ENCODE measurements at places on chromosomes 3 and 15.

DNA sequence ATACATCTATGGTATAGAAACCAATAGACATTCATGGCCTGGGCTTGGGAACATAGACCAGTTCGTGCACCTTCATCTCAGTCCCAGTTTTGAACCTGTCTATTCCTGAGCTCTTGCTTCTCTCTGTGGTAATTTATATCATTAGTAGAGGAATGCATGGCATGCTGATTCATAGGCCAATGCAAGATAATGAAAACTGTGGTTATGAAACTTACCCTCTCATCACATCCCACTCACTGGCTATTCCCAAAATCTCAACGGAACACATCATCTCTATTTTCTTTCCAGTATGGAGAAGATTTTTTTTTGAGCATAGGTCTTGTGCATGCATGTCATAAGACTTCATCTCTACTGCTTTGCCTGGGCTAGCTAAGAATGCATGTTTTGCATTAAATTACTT is 18.7 kb upstream of the P2RY12 start:
- no peak for DNase-seq

GRCh38 chr3:135853981-135854380 is 111.5 kb upstream of the PPP2R3A start:
- DNase-seq = no peak

GRCh38 chr3:55159016-55159415 is 231.2 kb upstream of the LRTM1 start:
- DNase-seq = no peak

- DNase-seq = no peak
Observed at GRCh38 chr3:38487323-38487722, 8.8 kb upstream of the EXOG start.

- no peak for DNase-seq
Observed at GRCh38 chr3:177438596-177439220, 241.4 kb upstream of the TBL1XR1 start.

DNA sequence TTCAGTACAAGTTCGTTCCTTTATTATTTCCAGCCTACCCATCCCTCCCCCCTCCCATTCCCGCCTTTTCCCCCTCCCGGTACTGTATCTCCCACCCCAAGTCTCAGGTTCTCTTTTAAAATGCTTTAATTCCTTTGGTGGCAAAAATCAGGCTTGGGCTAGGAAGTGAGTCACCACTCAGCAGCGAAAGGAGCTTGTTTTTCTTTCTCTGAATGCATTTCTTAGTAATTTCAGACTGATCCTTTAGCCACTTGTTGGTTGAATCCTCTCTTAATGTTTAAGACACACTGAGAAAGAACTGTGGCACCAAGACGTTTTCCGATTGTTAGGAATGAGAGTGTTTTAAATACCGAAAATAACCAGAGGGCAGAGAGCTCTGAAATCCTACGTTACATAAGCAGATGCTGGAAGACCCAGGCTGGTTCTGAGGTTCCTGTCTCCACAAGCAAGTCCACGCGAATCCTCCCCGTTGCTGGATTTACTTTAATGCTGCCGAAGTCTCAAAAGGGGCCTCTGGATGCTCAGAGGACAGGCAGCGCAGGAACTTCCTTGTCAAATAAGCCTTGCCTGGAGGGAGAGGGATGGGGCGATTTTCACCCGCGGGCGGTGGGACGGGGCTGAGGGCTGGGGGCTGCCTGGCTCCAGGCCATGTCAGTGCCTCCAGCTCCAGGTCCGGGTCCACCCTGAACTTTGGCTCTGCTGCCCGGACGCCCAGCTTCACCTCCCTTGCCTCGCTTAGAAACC is 854 bp upstream of the COL8A1 start:
- no peak for DNase-seq

GRCh38 chr3:35664460-35664919 is 25.2 kb downstream of the ARPP21 start:
- DNase-seq = peak; percentile 39

DNA sequence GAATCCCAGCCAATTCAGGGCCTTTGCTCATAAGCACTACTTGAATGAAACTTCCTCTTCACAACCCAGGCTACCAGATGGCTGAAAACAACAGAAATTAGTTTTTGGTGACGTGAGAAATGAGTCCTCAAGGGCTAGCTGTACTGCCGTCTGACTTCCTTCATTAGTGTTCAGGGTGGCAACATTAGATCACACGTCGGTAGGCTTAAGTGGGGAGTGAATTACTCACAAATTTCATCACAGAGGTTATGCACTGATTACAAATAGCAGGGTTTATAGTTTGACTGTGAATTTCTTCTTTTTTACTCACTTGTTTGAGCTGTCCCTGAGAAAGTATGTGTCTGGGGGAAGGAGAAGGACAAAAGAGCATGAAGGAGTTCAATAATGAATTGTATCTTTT is 397.2 kb downstream of the GAP43 start:
- DNase-seq = no peak

DNA sequence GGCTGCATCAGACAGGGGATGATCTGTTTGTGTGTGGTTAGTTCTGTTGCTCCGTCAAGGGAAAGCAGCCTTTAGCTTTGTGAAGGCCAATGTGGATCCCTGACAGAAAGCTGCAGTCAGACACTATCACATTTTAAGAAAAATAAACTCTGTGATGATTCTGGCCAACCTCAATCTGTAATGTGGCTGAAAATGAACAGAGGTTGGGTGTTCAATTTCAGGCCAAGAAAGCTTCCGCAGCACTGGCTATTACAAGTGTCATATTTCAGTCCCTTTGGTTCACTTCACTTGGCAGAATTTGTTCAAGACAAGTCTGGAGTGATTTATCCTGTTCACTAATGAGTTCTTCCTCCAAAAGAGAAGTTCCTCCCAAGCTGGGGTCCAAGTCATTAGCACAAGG is 571.8 kb upstream of the IL12A start:
- DNase-seq = no peak

- DNase-seq = no peak
Observed at GRCh38 chr15:65275104-65275727, 11.5 kb downstream of the PARP16 start.

DNA sequence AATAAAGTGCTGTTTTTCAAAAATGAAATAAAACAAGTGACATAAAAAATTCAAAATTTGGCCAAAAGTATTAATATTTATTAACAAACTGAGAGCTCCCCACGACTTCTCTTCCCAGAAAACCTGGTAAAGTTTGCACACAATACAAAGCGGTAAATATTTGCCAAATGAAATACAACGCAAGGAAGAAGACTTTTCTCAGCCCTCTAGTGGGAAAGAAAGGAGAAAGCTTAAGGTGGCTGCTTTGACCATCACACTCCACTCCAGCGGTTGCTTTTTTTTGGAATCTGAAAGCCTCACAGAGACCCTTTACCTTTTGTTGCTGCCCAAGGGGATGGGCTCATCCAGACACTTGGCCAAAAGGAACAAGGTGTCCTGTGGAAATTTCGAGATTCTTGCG is 1.1 kb upstream of the GK5 start:
- DNase-seq = no peak

DNA sequence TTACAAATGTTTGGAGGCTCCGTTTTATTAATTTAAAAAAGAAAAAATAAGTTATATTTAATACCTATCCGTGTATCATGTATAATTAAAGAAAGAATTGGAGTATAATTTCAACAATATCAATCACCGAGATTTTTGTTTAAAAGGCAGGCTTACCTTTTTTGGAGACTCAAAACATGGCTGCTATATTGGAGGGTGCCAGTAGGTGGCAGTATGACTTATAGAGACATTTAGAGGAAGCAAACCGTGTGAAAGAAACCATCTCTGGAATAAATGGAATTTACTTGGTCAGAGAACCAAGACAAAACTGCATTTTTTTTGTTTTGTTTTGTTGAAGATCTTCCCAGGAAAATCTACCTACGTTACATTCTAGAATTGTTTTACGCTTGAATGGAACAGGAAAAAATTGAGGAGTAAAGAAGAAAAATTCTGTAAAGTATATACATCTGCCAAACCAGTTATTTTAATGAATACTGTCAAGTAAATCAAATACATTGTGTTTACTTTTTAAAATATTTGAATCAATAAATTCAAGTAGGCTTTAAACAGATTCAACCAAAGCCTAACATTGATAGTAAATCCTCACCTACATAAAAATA is 802.6 kb upstream of the ALCAM start:
- no peak for DNase-seq

DNA sequence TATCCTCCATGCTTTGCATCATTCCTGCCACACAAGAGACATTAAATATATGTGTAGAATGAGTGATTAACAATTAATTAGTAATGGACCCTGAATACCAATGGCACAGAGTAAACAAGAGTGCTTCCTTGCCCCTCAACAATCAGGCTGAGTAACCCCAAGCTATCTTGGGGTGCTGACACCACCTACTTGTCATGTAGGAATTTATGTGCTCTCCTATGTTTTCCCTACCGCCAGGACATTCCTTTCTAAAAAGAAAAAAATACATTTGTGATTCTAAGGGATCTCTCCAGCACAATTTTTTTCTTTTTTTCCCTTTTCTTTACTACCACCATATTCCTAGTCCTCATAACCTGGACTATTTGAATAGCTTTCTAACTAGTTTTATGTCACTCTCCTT is 449.1 kb downstream of the MFSD1 start:
- DNase-seq = no peak

DNA sequence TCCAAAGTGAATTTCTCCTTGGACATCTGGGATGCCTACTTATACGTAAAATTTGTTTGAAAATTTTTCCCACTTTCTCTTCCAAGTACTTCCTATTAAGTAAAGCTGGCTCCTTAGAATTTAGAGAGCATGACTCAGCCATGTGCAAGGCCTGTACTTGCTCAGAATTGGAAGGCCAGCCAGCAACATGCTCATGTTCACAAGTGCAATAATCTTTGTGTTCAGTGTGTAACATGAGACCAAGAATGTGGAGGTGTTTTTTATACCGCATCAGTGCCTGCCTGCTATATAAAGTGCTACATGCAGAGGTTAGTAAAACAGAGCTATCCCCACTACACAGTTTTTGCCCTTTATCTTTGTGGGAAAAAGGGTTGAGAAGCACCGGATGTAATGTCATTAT is 151.9 kb upstream of the FEZF2 start:
- no peak for DNase-seq

DNA sequence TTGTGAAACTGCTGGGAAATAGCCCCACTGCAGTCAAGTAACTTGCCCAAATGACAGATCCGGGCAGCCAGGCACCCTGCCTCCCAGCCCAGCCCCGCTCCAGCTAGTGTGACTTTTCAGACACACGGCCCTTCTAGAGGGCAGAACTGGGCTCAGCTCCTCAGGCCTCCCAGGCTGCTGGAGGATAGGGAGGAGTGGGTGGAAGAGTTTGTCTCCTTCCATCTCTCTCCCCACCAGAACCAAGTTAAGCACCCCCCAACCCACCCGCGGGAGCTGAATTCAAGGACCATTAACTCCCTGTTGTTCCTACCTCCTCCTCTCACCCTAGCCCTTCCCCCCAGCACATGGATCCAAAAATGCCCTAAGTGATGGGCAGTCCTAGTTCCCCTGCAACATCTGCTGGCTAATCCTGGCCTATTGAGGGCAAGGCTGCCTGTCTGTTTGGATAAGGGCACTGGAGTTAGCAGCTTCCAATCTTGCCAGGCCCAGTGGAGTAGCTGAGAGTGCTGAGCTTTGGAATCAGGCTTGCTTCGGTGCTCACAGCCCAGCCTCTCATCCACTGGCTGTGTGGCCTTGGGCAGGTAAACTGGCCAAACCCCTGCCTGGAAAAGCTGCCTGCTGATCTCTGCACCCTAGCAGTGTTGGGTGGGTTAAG is 3.1 kb downstream of the CCDC33 start:
- no peak for DNase-seq

DNA sequence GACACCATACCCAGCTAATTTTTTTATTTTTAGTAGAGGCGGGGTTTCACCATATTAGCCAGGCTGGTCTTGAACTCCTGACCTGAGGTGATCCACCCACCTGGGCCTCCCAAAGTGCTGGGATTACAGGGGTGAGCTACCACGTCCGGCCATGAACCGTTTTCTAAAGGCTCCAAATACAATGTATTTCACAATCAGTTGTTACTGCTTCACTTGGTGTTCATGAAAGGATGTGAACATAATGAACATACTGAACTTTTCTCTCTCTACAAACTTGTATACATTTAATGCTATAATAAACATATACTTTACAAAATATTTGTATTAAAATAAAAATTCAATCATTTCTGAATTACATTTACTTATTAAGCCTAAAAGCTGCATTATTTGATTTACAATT is 28.9 kb downstream of the TBL1XR1 start:
- no peak for DNase-seq

DNA sequence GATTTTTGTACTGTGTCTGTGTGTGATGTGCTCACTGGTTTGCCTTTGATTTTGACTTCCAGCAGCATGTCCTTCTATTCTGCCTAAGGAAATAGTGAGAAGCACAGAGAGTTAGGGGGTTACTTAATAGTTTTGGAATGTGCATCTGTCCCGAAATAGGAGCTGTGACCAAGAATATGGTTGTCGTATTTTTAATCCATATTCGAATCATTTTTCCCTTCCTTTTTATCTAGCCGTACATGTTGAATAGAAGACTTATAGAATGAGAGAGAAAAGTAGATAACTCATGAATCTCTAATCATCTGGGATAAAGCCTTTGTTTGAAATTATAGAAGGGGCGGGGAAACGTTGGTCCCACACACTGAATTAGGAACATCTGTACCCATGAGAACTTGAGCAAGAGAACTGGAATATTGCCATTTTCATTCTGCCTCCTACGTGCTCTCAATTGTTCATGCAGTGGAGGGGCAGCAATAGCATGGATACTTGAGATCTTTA is 23.6 kb downstream of the CRTC3 start:
- no peak for DNase-seq

DNA sequence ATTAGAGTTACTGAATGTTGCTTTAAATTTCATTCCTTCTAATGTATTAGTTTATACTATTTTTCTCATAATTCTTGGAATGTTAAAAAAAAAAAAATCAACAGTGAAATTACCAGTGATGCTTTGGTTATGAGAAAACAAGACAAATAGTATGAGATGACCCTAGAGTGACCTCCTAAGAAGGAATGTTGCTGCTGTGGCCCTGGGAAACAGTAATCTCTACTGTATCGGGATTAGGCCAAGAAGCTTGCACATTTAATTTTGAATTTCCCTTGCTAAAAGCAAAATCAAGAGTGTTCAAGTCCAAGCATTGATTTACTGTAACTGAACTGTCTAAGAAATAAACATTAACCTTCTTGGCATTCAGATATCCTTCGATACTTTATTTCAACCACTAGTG is 18.1 kb downstream of the TOPBP1 start:
- DNase-seq = no peak

GRCh38 chr3:14439501-14440167 is 37.2 kb downstream of the SLC6A6 start:
- peak; percentile 78 for DNase-seq

GRCh38 chr3:117252651-117253050 is 543.1 kb downstream of the TUSC7 start:
- DNase-seq = no peak

DNA sequence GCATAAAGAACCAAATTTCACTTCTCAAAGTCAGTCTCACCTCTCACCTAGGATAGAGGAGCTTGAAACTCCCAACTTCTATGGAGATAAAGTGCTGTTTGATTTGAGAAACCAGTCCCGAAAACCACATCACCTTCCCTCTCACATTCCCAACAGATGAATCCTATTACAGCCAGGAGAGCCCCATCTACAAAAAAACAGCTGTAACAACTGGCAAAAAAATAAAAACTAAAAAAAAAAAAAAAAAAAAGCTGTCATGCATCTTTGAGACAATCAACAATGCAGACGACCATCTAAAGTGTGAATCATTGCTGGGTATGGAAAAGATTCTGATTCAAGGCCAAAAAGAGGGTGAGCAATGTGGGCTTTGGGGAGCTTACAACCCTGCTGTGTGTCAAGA is 23.8 kb downstream of the HOMER2 start:
- DNase-seq = no peak
